ENCODE measurements at places on chromosomes 16 and 17.

GRCh38 chr17:19753661-19754463 is 5.8 kb upstream of the ALDH3A1 start:
- DNase-seq: no peak

DNA sequence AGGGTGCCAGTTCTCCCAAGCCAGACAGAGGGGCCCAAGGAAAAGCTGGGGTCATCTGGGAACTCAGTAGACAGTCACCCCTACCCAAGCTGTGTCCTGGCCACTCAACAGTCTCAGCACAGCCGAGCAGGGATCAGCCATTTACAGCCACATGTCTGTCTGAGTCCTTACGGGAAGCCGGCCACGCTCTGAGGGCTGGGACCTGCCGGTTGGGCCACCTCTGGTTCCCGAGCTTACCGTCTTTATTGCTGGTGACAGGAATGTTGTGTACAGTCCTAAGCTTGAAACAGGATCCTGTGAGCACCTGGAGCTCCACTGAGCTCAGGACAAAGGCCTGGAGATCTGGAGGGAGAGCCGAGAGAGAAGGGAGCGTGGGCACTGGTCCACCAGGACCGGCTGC is 59.8 kb downstream of the TIMM22 start:
- no peak for DNase-seq

- DNase-seq: no peak
These were observed 37.9 kb downstream of the IRF8 start for GRCh38 chr16:85936816-85937215.

GRCh38 chr16:4373356-4373908 is 1.8 kb downstream of the VASN start:
- DNase-seq: no peak

DNA sequence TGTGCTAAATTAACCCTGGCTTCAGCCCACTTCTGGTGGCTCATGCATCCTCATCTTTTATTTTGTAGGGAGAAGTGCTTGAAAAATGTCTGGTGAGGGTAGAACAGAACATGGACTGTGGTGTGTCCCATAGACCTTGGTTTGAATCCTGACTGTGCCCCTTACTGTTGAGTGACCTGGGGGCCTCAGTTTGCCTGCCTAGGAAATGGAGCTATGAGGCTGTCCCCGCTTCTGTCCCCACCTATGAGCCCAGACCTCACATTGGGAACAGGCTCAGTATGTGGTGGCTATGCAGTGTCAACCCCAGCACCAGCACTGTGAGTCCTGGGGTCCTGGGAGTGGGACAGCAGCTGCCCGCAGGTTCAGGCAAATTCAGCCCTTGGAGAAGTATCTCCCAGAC is 186.3 kb upstream of the GSE1 start:
- DNase-seq: no peak

DNA sequence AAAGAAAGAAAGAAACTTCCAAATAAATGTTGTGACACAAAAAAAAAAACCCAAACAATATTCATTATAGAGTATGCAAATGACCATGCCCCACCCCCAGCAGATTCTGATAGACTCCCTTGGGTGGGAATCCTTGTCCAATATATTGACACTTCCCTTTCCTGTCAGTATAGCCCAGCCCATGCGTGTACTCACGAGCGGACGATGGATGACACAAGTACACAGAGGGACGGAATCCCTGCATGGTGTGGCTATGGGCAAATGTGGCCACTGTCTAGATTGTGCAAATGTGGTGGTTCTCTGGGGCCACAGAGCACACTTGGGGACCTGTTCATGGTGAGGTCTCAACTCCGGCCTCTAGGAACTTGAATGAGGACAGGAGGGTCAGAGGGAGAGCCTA is 3.1 kb downstream of the RAB37 start:
- DNase-seq: no peak

DNA sequence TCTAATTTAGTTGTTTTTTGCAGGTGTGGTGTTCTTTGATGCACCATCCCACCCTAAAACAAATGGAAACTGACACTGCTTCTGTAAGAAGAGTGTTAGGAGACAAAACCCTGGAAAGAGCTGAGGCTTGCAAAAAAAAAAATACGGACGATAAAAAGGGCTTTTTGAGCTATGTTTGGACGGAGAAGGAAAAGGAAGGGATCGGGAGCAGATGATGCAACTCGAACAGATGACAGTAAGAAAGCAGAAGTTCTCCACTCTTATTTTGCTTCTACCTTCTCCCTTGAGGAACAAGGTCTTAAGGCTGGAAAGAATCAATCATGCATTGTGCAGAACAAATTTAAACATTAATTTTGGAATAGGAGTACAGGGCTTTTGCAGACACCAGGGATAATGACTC is 136.7 kb downstream of the MAF start:
- no peak for DNase-seq

GRCh38 chr16:11792410-11793241 is 4.4 kb downstream of the ZC3H7A start:
- DNase-seq: no peak

- no peak for DNase-seq
These were observed 589.2 kb downstream of the CDH11 start for GRCh38 chr16:64532691-64533090.

Data from lower leg skin (tissue), 4 donors.